ENCODE measurements at places on chromosomes 7 and 10.

DNA sequence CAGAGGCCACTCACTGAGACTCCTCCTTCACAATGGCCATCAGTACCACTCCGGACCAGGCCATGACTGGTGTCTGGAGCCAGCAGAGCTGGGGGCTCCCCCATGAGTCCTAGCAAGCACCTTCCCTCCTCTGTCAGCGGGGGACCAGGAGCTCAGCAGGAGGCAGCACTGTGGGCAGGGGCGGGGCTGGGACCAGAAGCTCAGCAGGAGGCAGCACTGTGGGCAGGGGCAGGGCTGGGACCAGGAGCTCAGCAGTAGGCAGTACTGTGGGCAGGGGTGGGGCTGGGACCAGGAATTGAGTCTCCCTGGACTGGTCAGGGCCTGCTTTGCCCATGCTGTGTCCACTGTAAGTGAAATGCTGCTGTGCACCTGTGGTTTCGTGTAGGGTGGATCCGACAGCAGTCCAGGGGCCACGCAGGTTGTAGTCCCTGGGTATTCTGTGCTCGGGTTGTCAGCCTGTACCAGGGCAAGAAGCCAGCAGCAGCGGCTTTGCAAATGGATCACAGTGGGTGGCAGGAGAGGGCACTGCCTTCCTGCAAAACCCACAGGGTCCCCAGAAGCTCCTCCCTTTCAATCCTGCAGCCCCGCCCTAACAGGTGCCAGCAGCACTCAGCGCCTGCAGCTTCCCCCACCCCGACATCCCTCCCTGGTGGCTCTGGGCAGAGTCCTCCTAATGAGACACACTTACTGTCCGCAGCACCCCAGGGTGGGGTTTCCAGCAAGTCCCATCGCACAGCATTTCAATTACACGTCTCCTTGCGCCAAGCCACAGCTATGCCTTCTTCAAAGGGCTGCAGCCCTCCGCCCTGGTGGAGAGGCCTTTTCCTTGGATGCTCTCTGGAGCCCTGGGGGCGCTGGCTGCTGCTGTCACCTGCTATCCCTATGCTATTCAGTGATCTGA, 220.5 kb downstream of the TCERG1L start:
- no peak for DNase-seq

DNA sequence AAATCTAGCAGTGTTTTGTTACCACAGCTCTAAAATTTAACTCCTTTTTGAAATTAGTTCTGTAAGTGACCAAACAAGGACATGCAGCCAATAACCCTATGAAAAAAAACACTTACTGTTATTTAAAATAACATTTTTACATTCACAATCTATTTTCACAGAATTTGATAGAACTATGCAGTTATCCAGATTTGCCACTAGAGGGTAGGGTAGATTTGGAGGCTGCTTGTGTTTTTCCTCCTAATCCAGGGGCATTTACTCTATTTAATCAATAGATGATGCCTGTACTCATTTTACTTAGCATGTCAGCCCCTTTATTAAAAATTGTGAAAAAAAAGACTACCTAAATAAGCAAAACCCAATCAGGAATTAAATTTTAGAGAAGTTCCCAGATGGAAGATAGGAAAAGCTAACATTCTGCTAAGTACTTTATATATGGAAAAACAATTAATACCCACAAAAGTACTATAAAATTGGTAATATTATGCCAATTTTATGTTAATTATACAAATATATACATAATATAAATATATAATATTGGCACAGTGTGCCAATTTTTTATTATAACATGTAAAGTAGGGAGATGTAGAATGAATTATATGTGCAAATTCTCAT, 18.1 kb upstream of the LIPK start:
- no peak for DNase-seq

DNA sequence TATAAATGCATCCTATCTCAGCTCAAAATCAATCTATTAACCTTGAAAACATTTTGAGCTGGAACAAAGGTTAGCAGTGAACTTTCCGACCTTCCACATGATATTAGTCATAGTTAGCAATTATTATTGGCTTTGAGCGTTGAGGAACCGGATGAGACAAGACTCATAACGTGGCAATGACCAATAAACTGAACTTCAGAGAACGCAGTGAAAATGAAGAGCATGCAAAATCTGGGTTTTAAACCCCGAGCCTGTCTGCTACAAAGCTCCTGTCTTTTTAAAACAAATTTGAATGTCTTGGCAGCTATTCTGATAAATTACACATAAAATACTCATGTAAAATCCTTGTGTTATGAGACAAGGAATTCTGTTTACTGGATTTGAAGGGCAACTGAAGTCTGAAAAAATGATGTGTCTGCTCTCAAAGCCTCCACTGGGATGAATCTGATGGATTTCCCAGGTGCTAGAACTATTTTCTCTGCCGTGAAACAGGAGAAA, 74.7 kb upstream of the ITGB1 start:
- no peak for DNase-seq

DNA sequence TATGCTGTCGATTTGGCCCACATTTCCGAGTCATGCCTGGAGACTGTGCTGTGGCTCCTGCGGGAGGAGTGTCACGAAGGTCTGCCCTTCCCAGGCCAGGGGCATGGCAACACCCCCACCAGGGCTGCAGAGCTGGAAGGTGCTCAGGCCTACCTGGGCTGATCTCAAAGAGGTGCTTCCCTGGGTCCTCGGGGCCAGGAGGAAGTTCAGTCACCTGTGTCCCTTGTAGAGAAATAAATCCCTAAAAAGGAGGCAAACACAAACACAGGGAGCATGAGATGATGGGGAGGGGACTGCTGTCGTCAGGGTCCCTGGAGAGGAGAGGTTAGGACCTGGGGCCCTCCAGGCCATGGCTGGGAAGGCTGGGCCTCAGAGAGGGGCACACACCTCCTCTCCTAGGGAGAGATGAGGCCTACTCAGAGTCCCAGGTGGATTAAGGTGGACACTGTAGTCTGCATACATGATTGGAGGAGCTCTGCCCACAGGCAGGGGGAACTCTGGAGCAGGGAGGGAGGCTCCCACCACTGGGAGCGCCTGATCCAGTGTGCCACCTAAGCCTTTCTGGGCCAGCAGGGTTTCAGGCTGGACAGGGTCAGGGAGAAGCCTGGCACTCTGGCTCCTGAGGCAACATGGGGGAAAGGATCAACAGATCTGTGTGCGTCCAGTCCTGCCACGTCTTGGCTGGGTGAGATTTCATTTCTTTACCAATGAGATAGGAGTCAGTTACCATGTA, 49.4 kb downstream of the ARHGAP22 start:
- DNase-seq = no peak

DNA sequence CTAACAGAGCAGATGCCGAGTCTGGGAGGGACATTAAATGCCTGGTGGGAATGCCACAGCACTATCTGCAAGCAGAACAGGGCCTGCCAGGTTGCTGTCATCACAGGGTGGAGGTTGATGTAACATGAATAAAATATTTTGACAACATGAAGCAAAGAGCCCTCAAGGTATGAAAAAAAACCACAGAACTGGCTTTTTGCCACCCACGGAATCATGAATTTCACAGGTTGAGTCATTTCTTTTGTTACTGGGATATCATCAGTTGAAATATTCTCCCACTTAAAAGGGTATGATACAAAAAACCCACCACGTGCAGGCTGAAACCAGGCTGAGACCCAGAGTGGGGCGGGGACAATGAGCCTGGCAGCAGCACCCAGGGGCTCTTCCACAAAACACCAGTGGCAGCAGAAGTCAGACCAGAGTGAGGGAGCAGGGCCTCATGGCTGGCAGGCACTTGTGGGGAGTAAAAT, 220.1 kb downstream of the TNS3 start:
- DNase-seq = no peak

- no peak for DNase-seq
Observed at GRCh38 chr10:18583575-18584270, 67.7 kb downstream of the NSUN6 start.

DNA sequence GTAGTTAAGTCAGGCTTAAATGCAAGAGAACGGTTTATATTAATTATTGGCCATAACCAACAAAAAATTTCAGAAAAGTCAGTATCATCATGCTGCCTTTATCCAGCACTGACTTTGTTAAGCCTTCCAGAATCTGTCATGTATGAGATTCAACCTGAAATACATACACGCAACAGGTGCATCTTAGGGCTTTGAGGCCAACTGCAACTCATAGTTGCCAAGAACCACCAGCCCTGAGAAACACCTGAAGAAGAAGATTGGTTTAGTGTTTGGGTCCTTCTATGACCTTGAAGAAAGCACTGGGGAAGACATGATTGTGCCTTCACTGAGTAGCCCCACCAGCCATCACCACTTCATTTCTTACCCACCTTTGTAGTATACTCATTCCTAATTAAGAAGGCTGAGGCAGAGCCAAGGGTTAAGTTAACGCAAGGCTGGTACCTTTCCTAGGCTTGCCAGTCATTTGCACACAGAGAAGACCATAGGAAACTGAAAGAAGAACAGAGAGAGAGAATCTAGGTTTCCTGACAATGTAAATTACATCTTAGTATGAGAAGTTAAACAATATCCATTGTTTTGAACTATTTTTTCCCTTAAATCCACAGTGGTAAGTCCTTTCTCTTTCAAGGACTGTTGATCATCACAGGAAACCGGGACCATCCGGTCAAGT, 200.1 kb upstream of the PRKCQ start:
- no peak for DNase-seq

DNA sequence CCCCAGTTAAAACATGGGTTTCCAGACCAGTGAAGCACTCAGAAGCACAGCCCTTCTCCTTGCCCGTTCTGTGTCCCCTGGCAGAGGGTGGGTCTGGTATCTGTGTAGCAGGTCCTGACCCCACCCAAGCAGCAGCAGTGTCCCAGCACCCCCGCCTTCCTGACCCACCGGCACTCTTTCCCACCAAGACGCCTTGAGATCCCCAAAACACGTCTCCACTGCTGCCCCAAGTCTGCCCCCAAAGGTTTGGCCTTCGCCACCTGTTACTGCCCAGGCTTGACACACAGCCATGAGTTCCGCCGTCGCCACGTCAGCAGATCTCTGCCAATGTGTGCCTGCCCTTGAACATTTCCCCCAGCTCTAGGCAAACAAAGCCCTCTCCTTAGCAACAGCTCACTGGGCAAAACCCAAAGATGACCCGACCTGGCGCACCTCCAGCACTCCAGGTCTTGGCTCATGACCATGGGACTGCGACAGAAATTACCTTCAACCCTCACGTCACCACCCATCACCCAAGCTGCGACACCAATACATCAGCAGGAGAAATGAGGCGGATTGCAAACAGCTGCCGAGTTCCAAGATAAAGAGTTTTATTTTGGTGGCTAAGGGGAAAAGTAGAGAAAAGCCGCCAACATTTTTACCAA, 75.6 kb downstream of the CTBP2 start:
- DNase-seq = no peak

DNA sequence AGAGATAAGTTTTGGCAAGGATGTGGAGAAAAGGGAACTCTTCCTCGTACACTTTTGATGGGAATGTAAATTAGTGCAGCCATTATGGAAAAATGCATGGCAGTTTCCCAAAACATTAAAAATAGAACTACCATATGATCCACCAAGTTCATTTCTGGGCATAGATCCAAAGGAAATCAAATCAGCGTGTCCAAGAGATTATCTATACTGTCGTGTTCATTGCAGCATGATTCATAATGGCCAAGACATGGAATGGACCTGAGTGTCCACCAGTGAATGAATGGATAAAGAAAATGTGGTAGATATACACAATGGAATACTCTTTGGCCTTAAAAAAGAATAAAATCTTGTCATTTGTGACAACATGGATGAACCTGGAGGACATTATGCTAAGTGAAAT, 70.3 kb upstream of the RSU1 start:
- DNase-seq = no peak

GRCh38 chr10:77879710-77880109, 46.8 kb downstream of the DLG5 start:
- no peak for DNase-seq

- DNase-seq = no peak
Observed at GRCh38 chr7:10022957-10023356, 950.7 kb upstream of the PHF14 start.

DNA sequence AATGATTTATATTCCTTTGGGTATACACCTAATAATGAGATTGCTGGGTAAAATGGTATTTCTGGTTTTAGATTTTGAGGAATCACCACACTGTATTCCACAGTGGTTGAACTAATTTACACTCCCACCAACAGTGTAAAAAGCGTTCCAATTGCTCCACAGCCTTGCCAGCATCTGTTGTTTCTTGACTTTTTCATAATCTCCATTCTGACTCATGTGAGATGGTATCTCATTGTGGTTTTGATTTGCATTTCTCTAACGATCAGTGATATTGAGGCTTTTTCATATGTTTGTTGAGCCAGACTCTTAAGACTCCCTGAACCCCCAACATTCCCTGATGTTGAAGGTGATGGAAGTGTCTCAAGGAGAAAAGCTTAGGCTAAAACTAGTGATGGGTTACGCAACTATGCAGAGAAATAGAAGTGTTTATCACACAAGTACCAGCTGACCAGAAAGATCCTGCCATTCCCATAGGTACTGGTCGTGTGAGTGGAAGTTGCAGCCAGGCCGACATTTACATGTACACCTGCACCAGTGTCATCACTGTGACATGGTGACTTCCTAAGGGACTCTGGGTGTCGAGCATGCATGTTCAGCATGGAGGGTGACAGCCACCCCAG, 711.2 kb upstream of the NRP1 start:
- no peak for DNase-seq

GRCh38 chr10:10849306-10849705, 168.4 kb upstream of the CELF2 start:
- no peak for DNase-seq

DNA sequence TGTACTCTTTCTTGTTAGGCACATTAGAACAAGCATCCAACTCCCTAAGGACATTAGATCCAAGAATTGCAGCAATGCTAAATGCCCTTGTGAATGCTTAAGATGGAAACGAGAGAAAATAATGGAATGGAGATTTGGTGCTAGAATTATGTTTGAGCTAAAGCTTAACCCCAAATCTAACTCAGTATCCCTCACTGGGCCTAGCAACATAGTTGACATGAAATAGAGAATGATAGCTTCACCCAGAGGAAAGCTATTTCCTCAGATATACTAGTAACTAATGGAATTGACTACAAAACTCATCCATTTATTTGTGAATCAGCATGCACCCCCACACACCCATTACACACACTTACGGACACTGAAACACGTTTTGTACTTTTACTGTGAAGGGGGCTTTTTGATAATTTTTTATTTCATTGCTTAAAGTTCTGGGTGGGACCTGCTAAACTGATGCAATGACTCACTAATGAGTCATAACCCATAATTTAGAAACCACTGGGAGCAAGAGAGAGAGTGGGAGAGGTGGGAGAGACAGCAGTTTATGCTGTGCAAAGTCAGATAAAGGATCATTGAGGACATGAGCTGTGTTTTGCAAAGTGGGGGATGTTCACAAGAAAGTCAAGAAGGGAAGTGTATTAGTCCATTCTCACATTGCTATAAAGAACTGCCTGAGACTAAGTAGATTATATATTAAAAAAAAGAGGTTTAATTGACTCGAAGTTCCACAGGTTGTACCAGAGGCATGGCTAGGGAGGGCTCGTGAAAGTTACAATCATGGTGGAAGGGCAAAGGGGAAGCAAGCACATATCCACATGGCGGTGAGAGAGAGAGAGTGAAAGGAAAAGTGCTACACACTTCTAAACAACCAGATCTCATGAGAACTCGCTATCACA, 382.7 kb downstream of the SFMBT2 start:
- no peak for DNase-seq

Measured in stimulated activated CD4-positive, alpha-beta T cell treated with anti-CD3 and anti-CD28 coated beads, TNF-alpha, amount 100 ng/mL, for 1 hour (primary cell).